ENCODE measurements at places on chromosomes 16 and 17.
A peak's percentile ranks its signal among the peaks of the same experiment; 100 is the strongest.

DNA sequence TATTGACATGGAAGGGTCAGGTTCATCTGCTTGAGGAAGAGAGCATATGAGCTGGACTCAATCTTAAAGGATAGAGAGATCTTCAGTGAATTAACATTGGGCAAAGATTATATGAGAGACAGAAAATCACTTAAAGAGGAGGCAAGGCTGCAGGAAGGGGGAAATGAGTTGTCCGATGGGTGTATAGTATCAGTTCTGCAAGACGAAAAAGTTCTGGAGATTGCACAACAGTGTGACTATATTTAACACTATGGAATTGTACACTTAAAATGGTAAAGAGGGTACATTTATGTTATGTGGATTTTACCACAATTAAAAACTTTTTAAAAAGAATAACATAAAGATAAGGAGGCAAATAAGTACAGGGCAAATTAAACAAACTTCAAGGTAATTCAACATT, 80.7 kb downstream of the HELZ start:
- DNase-seq: no peak

DNA sequence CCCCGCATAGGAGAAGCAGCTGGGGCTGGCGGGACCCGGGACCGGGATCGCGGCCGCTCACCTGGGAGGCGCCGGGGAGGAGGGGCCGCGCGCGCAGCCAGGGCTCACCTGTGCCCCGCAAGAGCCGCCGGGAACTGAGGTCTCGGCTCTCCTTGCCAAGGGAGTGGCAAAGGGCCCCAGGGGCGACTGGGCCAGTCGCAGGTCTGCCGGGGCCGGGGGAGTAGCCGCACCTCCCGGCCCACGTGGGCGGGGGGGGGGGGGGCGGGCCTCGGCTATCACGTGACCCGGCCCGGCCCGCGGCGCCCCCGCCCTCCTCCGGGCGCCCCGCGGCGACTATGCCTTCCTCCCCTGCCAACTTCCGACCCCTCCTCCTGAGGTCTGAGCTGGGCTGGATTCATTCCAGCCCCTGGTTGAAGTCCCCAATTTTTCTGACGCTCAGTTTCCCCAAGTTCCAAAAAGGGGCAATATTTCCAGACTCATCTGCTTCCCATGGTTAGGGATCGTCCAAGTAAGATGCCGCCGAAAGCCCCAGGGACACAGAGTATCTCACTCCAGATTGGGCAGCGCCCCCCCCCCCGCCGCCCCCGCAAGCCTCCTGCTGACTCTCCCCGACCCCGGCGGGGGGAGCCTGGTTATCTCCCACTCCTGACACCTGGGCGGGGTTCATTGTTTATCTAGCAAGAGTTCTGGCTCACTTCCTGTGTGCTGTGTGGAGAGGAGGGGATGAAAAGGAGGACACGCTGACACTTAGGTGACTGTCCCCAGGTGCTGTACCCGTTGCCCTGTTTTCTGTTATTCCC, at the start of gene TMC6:
Gene TMC6, minus strand, starts transcription at position 205 of the 800 bp plus-strand sequence. CDS start 1,923 bp downstream, outside the sequence.
- DNase-seq: no peak

GRCh38 chr17:35930211-35931065, at the start of gene RDM1:
RDM1 (minus strand) TSS chr17:35930773; CDS start chr17:35930727, 46 bp downstream.
- peak; percentile 68 for DNase-seq

GRCh38 chr17:31721291-31722025, 137.6 kb downstream of the COPRS start:
- no peak for DNase-seq

DNA sequence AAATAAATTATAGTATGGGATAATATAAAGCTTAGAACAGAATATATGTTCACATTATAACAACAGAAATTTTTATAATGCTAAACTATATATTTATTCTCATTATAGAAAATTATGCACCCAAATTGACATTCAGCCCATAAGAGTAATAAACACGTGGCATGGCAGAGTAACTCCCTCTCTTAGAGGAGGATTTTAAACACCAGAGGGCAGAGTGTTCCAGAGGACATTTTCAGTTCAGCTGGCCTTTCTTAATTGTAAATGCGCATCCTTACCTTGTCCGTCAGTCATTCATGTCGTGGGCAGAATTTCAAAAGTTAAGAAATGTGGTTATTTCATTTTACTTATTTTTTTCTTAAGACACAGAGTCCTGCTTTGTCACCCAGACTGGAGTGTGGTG, 147.1 kb downstream of the TANC2 start:
- DNase-seq: no peak

- DNase-seq: no peak
These were observed 20.7 kb downstream of the GAA start for GRCh38 chr17:80122026-80122575.

GRCh38 chr17:10629706-10630105, 27.4 kb downstream of the MYH3 start:
- no peak for DNase-seq

GRCh38 chr17:77636835-77637817, 321.4 kb upstream of the TNRC6C start:
- DNase-seq: no peak

- peak; percentile 50 for DNase-seq
These were observed 14.0 kb upstream of the STAC2 start for GRCh38 chr17:39239640-39240314.

GRCh38 chr17:28295677-28296578, 23.1 kb upstream of the TMEM97 start:
- no peak for DNase-seq

- no peak for DNase-seq
These were observed 470.9 kb upstream of the SOX9 start for GRCh38 chr17:71649941-71650350.

DNA sequence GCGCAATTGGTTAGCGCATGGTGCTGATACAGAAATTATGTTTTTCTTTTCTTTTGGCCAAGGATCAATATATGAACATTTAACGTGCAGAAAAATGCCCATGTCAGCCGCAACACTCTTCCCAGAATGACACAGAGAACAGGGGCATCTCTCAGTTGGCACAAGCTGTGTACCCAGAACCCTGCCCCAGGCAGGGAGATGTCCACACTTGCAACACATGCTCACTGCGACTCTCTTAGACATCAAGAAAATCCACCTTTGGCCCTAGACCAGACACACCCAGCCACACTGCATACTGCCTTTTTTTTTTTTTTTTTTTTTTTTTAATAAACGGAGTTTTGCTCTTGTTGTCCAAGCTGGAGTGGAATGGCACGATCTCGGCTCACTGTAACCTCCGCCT, 17.0 kb downstream of the PITPNA start:
- DNase-seq: no peak

GRCh38 chr16:85950136-85950918, 51.4 kb downstream of the IRF8 start:
- no peak for DNase-seq

GRCh38 chr17:9151091-9151490, 129.8 kb downstream of the NTN1 start:
- no peak for DNase-seq

DNA sequence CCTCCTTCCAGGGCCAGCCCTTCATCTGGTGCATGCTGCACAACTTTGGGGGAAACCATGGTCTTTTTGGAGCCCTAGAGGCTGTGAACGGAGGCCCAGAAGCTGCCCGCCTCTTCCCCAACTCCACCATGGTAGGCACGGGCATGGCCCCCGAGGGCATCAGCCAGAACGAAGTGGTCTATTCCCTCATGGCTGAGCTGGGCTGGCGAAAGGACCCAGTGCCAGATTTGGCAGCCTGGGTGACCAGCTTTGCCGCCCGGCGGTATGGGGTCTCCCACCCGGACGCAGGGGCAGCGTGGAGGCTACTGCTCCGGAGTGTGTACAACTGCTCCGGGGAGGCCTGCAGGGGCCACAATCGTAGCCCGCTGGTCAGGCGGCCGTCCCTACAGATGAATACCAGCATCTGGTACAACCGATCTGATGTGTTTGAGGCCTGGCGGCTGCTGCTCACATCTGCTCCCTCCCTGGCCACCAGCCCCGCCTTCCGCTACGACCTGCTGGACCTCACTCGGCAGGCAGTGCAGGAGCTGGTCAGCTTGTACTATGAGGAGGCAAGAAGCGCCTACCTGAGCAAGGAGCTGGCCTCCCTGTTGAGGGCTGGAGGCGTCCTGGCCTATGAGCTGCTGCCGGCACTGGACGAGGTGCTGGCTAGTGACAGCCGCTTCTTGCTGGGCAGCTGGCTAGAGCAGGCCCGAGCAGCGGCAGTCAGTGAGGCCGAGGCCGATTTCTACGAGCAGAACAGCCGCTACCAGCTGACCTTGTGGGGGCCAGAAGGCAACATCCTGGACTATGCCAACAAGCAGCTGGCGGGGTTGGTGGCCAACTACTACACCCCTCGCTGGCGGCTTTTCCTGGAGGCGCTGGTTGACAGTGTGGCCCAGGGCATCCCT, 7.4 kb downstream of the NAGLU start:
- DNase-seq: no peak

- DNase-seq: no peak
These were observed 5.0 kb downstream of the LYRM1 start for GRCh38 chr16:20905576-20905975.

GRCh38 chr17:43998552-43998951, 5.9 kb upstream of the NAGS start:
- DNase-seq: no peak

GRCh38 chr16:8943001-8943763, 20.5 kb downstream of the USP7 start:
- no peak for DNase-seq

All from NCI-H2081 treated with DMSO at 0.1 percent for 48 hours (cell line).